ENCODE measurements at places on chromosomes 3 and 15.

DNA sequence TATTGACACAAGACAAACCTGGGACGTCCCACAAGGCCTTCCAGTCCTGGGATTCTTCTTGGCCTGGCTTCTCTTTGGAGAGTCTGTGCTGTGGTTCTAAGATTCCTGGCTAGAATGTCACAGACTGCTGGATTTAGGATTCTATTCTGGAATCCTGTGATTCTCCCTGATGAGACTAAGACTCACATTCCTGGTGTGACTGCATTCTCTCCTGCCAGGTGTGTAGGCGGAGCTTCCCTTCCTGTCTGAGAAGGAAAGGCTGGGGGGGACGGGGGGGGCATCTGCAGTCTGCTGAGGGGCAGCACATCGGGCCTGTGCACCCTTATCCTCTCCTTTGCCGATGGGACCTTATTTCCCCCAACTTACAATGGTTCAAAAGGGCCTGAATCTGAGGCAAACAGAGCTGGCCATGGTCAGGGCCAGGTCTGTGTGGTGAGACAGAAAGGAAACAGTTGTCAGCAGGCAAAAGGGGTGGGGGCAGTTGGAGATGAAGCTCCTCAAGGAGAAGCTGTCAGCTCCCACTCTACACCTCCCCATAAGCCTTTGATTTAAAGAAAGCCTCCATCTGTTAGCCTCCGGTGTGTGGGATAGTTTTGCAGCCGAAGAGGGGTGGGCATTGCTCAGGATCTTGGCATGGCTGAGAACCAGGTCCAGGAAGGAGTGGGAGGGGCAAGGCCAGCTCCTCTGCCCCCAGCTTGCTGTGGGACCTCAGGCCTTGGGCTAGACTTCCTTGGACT is 30.9 kb downstream of the VIPR1 start:
- DNase-seq: no peak

DNA sequence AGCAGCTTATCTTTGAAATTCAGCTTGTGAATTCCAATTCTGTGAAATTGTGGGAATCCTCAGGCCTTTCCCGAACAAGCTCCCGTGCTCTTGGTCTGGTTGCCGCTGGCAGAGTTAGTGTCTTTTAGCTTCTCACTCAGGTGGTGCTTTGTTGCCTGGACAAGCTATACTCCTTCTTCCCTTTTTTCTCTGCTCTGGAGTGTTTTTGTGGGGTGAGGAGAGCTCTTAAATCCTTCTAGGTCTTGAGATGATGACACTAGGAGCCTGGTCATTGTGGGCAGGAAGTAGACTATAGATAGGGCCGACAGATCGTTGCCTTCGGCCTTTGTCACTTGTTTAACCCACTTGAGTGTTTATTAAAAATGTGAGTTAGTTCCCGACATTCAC is 93.8 kb downstream of the SLCO3A1 start:
- no peak for DNase-seq

- no peak for DNase-seq
Observed at GRCh38 chr15:29057856-29058255, 172.1 kb downstream of the APBA2 start.

- DNase-seq: no peak
Observed at GRCh38 chr15:63922916-63923315, 89.2 kb upstream of the HERC1 start.

GRCh38 chr3:190382082-190382481 is 5.9 kb upstream of the CLDN16 start:
- no peak for DNase-seq

- DNase-seq: no peak
Observed at GRCh38 chr15:28990390-28990789, 104.6 kb downstream of the APBA2 start.

DNA sequence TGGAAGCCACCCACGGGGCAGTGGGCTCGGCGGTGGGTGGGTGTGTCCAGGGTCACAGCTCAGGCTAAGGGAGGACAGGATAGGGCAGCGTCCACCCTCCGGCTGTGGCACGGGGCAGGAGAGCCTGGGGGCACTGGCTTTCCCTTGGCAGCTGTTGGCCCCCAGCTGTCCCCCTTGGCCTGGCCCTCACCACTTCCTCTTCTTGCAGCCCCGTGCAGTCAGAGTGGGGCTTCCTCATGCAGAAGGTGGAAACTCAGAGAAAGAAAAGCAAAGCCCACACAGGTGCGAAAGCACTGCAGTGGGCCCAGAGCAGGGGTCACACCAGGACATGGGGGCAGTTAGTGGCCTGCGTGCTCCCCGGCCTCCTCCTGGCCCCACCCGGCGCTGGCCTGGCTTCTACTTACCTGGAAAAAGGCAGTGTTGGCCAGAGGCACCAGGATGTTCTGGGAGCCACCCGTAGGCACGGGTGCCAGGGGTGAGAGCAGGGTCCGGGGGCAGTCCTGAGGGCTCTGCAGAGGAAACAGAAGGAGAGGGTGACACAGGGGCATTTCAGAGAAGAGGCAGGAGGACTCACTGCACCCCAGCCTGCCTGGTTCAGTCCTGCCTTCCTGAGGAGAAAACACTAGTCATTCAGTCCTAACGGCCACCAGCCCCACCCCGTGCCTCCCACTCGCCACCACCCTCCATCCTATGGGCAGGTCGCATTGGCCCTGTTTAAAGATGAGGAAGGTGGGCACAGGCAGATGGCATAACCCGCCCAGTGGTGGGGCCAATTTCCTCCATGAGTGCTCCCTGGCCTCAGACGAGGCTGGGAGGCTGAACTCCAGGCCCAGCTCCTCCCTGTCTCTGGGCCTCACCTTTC is 28.3 kb downstream of the PLXND1 start:
- DNase-seq: no peak

GRCh38 chr15:84888639-84889038 is 4.2 kb downstream of the SLC28A1 start:
- no peak for DNase-seq

DNA sequence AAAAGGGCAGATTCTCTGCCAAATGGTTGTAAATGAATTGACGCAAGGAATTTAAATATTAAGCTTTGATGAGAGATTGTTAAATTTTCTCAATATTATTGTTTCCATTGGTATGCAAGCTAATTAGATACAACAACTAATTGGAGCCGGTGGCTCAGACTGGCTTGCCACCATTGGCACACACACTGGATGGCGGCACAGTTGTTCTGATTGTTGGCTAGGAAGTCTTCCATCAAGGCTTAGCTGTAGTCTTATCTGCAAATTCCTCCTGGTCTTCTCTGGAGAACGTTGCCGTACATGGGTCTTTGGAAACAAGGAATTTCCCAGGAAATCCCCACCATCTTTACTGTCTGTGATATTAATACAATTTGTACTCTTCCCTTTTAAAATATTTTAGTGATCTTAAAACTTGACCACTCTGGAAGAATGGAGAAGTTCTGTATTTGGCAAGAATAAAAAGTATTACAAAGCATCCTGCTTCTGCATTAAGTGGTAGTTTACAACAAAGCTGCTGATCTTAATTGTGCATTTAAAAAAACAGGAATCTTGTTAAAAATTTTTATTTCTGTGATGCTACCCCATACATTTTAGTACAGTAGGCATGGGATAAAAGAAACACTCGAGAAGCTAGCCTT is 126.5 kb downstream of the UBE2E2 start:
- DNase-seq: no peak

GRCh38 chr3:80655216-80655615 is 887.4 kb upstream of the ROBO1 start:
- DNase-seq: no peak

GRCh38 chr15:97615114-97615513 is 345.4 kb upstream of the ARRDC4 start:
- no peak for DNase-seq

- DNase-seq: no peak
Observed at GRCh38 chr3:157093096-157093495, 66.9 kb downstream of the CCNL1 start.

GRCh38 chr3:175186511-175186910 is 327.4 kb downstream of the NAALADL2 start:
- no peak for DNase-seq

DNA sequence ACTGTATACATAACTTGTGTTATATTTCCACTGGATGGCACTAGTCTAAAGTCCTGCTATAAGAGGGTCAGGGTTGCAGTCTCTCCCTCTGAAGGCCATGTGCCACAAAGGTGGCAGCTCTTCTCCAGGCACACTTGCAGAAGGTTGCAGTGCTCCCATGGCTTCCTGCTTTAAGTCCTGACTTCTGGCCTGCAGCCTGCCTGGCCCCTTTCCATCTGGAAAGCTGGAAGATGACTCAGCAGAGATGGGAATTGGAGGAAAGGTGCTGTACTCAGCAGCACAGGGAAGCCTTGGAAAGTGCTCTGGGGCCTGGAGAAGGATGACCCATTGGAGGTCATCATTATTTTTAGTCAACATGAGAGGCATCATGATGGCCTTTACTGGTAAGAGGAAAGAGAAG is 40.9 kb upstream of the MRPL3 start:
- DNase-seq: no peak

GRCh38 chr3:133300102-133300501 is 99.8 kb upstream of the BFSP2 start:
- DNase-seq: no peak

GRCh38 chr3:121483290-121483689 is 62.5 kb downstream of the POLQ start:
- DNase-seq: no peak

DNA sequence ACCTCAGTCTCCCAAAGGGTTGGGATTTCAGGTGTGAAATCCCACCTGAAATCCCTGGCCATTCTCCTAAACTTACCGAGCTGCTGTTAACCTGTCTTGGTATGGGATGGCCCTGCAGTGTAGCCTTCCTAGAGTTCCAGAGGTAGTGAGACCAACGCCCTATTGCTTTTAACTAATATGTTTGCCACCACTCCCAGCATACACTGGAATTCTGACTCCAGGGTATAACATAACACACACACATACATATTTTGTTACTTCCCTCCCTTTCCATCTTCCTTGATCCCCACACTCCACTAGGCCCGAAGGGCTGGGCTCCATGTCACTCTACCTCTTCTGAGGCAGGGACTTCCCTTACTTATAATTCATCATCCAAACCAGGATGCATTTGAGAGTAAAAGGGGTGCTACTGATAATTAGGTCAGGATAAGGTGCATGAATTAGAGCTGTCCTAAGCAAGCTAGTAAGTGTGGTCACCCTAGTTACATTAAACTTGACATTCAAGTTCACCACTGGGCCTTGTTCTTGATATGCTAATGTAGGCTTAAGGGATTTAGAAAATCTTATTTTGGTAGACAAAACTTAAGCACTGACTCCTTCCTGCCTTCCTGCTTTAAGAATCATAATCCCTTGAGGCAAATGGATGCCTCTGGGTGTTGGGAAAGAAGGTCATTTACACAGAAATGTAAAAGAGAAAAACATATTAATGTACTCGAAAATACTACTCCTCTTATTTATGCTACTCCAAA is 317.6 kb downstream of the MAGI1 start:
- DNase-seq: no peak

DNA sequence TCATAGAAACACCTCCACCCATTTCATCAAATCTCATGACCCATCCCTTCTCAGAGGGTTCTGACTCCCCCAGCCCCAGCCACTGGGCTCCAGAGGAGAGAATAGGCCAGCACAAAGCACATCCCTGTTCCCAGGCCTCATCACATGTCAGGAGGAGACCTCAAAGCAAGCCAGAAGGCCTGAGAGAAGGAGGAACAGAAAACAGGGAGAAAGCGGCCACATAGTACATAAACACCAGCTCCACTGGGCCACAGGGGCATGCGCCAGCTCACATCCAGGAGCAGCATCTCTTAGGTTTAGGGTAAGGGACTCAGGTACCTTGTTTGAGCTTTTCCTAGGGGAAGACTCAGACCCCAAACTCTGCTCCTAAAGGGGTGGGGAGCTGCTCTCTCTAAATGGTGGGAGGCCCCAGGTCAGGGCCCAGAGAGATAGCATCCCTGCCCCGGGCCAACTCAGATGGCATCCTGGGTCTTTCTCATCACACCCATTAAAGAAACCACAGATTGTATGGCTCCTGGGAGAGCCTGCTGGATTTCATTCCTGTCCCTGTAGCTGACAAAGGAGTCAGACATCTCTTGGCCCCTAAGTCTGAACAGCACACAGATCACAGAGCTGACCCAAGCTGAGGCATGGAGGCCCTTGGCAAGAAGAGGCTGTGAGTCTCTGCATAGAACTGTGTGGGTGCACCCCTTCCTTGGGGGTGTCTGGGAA is 2.5 kb downstream of the SHF start:
- no peak for DNase-seq

Data from activated CD8-positive, alpha-beta memory T cell treated with anti-CD3 and anti-CD28 coated beads, Interleukin-2, amount 50 U/mL, for 4 hours (primary cell).